ENCODE measurements at places on chromosomes 16 and 17. TPM values are rescaled to one million over a fixed set of nuclear protein-coding genes. Genes with fewer than 3 reads are reported as not detected.
A peak's percentile ranks its signal among the peaks of the same experiment; 100 is the strongest.

Gene HSD17B2
- total RNA-seq = 44.6 TPM

Gene DHX58
- 10.6 TPM for total RNA-seq

Gene OR1F1
- total RNA-seq = not detected

Gene TENT4B
- 15.6 TPM for total RNA-seq

Gene PDE6G
- not detected for total RNA-seq

Gene UNC13D
- 25.9 TPM for total RNA-seq

Gene TP53TG3F
- not detected for total RNA-seq

Gene EPX
- total RNA-seq = not detected

GRCh38 chr17:42889809-42890208 is 10.8 kb upstream of the G6PC1 start:
- DNase-seq = no peak

GRCh38 chr16:14041164-14041563 is 30.0 kb upstream of the MRTFB start:
- no peak for DNase-seq

DNA sequence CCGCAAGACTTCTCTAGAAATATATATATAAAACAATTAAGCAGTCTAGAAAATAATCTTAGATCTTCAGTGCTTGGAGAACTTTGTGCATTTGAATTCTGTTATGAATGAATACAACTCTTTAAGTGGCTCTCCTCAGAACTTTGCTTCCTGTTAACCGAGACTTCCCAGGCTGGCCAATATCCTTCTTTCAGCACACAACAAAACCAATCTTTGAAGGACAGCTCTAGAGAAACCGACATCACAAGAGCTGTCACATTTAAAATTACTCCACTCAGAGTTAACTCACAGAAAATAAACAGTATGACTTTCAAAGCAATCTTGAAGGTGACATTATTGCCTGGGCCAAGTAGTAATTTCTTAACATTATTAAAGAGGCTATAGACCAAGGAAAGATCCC is 49.7 kb upstream of the ITGA2B start:
- no peak for DNase-seq

GRCh38 chr17:82648742-82649331 is 593 bp upstream of the WDR45B start:
- DNase-seq = peak; percentile 57

DNA sequence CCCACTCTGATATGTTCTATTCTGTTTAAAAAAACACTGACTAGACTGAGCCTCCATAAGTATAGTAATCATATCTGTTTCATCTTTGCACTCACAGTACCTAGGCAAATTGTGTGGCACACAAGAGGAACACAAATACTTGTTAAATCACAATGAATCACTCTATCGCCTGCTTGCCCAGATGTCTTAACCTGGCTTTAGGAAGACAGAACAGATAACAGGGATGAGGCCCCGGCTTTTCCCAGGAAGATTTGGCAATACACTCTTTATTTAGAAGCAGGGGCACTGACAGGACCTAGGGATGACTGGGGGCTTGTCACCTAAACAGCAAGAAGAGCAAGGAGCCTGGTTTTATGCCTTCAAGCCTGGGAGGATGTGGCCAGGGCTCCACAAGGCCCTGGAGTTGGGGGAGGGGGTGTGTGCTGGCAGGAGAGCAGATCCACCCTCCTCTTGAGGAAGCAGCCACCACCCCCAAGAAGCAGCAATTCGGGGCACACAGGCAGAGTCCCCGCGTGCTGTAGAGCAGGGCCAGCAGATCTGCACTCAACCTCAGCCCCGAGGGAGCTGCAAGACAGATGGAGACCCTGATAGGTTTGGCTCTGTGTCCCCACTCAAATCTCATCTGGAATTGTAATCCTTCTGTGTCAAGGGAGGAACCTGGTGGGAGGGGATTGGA is 41.0 kb upstream of the KSR1 start:
- no peak for DNase-seq

DNA sequence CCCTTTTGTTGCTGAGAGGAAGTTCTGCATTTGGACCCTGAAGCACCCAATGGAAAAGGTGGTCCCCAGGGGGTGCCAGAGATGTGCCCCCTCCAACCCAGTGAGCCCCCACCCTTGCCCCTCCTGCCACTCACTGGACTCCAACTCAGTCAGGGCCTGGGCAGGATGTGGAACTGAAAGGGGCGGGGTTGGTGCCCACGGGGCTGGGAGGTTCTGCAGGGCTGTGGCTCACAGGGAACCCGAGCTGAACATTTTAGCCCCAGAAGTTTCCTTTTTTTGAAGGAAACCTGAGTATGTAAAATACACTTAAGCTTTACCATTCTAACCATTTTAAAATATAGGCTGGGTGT is 15.8 kb upstream of the OGFOD3 start:
- no peak for DNase-seq

GRCh38 chr16:84907051-84907450 is 87.3 kb downstream of the CRISPLD2 start:
- DNase-seq = no peak

GRCh38 chr16:65070831-65071432 is 50.9 kb downstream of the CDH11 start:
- DNase-seq = peak; percentile 53

- DNase-seq = no peak
Observed at GRCh38 chr16:24344784-24345183, 88.6 kb downstream of the CACNG3 start.

GRCh38 chr16:75095204-75095621 is 21.4 kb downstream of the LDHD start:
- DNase-seq = no peak

DNA sequence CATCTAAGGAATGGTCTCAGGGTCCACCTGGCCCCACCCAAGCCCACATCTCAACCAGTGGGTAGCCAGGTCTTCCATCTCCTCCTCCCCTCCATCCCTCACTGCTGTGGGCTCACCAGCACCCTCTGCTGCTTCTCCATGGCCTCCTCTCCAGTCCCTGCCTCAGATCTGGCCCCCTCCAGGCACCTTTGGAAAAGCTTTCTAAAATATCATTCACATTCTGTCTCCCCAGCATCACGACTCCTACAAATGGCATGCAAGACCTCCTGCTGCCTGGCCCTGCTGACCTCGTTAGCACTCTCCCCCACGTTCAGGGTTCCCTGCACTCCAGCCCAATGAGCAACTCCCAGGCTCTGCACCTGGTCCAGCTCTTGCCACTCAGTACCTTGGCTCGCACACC is 13.7 kb downstream of the GLP2R start:
- DNase-seq = no peak

GRCh38 chr17:77242118-77242851 is 101.5 kb downstream of the SEC14L1 start:
- no peak for DNase-seq

GRCh38 chr17:62093188-62094155 is 28.4 kb upstream of the MED13 start:
- no peak for DNase-seq

- DNase-seq = no peak
Observed at GRCh38 chr17:9557857-9558256, 17.8 kb downstream of the STX8 start.

DNA sequence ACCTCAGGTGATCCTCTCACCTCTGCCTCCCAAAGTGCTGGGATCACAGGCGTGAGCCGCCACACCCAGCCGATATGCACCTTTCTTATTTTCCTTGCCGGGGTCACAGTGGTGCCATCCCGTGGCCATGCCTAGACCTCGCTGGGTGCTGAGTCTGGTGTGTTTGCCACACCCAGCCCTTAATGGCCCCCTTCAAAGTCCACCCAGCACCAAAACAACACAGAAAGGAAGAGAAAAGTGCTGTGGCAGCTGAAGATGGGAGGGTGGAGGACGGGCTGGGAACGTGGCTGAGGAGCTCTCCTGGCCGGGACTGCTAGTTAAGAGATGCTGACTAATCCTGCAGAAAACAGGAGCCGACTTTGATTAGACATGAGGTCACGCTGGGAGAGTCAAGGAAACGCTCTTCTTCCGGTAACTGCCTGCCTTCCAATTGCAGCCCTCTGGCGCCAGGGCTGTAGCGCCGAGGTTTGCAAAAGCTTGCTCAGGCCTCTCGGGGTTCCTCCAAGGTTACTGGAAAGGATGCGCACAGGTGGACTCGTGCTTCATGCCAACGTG is 10.9 kb downstream of the SLC43A2 start:
- peak; percentile 85 for DNase-seq

- DNase-seq = peak; percentile 45
Observed at GRCh38 chr17:61837175-61838051, 25.9 kb downstream of the BRIP1 start.

DNA sequence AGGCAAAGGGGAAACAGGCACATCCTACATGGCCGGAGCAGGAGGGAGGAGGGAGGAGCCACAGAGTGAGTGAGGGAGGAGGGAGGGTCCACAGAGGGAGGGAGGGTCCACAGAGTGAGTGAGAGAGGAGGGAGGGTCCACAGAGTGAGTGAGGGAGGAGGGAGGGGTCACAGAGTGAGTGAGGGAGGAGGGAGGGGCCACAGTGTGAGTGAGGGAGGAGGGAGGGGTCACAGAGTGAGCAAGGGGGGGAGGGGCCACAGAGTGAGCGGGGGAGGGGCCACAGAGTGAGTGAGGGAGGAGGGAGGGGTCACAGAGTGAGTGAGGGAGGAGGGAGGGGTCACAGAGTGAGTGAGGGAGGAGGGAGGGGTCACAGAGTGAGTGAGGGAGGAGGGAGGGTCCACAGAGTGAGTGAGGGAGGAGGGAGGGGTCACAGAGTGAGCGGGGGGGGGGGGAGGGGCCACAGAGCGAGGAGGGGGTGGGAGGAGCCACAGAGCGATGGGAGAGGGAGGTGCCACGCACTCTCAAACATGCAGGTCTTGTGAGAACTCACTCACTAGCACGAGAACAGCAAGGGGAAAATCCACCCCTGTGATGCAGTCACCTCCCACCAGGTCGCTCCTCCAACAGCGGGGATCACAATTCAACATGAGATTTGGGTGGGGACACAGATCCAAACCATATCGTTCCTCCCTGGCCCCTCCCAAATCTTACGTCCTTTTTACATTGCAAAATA is 24.3 kb upstream of the CDH15 start:
- no peak for DNase-seq

GRCh38 chr16:5070431-5071186 is 1.0 kb upstream of the ALG1 start:
- no peak for DNase-seq

GRCh38 chr16:75086688-75087374 is 29.7 kb downstream of the LDHD start:
- DNase-seq = no peak

- DNase-seq = no peak
Observed at GRCh38 chr16:10740845-10741208, 2.8 kb upstream of the NUBP1 start.

GRCh38 chr17:82489851-82490511 is 29.6 kb upstream of the FOXK2 start:
- DNase-seq = no peak

DNA sequence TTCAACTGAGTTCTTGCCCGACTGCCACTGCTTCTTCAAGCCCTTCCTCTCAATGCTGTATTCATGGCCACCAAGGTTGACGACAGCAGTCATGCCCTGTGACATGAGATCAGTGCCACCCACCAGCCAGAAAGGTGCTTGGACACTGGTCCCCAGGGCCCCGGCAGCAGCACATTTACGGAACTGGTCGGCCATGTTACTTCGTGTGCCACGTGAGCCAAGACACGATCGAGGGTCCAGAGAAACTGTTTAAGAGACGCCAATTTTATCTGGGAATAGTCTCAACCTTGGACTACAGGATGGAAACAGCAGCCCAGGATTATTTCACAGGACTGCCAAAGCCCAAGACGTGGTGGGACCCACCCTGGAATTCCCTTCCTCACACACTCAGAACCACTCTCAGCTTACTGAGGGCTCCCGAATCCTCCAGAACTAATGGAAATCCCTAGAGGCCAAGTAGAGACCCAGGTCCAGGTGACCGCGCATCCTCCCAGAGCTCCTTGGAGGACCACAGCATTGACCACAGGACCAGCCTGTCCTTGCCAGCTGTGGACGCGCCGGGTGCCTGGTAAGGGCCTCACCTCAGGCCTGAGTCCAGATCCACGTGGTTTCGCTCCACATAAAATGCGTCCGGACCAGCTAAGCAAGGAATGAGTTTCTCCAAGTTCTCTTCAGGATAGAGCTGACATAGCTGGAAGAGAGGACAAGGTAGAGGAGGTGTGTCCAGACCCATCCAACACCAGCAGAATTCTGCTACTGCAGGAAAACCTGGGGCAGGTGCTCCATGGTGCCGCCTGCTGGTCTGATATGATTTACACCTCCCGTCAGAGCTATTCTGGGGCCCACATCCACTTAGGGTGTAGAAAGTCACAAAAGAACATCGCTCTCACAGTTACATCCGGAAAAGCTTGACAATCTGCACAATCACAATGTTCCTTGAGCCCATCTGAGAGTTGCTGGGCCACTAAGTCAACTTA is 28.2 kb downstream of the MAP1LC3B start:
- DNase-seq = no peak

GRCh38 chr17:16887523-16888095 is 84.3 kb downstream of the TNFRSF13B start:
- DNase-seq = no peak

- DNase-seq = no peak
Observed at GRCh38 chr17:35155246-35155645, 7.6 kb downstream of the UNC45B start.

- no peak for DNase-seq
Observed at GRCh38 chr16:83363521-83363920, 444.3 kb upstream of the HSBP1 start.

GRCh38 chr17:45318561-45319230 is 1.9 kb upstream of the MAP3K14 start:
- DNase-seq = peak; percentile 65

DNA sequence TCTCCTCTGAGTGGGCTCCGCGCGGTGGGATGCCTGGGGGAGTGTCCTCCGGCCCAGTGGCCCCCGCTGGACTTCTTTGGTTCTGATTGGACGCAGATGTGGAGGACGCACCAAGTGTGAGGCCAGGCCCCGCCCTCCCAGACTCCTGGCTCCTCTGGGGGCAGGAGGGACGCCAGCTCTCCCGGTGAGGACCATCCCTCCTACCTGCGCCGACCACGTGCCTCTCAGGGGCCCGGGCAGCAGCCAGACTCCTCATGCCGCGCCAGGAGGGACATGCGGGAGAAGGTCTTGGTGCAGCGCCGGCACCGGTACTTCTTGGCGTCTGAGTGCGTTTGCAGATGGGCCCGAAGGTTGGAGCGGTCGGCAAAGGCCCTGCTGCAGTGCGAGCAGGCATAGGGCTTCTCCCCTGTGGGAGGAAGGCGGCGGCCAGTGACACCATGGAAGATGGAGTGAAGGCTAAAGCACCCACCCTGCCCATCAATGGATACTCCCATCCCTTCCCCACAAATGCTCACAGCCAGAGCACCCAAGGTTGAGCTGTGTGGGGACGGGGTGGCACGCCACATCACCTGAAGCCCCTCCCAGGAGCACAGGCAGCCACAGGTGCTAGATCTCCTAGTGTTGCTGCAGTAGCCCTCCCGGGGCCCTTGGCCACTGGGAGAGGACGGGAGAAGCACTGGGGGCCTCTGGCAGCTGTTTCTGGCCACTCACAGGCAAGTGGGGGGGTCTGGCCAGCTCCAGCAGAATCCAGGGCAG is 7.9 kb downstream of the SNAI3 start:
- DNase-seq = no peak

GRCh38 chr17:7629939-7630571 is at the start of gene SHBG:
SHBG (plus strand) TSS chr17:7630135; CDS start chr17:7630173, 38 bp downstream.
- DNase-seq = no peak

Measured in colonic mucosa (tissue), 4 donors.